D721Med (cell line): ENCODE measurements at places on chromosomes 11 and 22.

- DNase-seq: no peak
Observed at GRCh38 chr11:11349870-11350337, 3.1 kb downstream of the CSNK2A3 start.

DNA sequence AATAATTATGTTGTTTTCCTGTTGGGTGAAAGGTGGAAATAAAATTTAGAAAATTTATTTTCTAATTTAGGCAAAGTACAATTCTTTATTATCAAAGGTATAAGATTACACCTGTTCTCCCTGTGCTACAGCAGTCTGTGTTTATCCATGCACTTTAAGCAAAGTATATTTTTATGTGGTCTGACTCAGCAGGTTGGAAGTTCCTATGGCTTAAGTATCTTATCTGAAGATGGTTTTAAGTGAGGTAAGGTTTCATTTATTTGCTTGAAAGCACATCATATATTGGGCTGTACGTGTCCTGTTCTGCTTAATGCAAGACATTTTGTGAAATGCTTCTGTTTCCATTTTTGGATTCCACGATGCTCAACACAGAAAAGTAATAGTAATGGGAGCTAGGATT lies 14.6 kb downstream of the PPME1 start:
- no peak for DNase-seq

DNA sequence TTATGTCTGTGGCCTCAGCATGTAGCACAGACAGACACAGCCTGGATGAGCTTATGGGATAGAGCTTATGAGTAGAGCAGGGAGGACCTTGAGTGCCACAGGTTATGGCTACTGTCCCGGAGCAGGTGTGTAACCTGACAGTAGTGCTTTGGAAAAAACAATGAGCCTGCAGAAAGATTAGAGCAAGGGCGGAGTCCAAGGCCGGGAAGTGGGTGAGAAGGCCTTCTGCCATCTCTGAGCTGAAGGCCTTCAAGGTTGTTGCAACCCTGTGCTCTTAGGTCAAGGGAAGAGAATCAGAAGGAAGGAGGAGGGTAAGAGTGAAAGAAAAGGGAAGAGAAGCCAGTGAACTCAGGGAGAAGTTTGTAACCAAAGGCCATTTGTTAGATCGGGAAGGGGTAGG lies 3.9 kb upstream of the TAGLN start:
- no peak for DNase-seq

GRCh38 chr11:113675565-113675964 lies 30.5 kb downstream of the TMPRSS5 start:
- no peak for DNase-seq

DNA sequence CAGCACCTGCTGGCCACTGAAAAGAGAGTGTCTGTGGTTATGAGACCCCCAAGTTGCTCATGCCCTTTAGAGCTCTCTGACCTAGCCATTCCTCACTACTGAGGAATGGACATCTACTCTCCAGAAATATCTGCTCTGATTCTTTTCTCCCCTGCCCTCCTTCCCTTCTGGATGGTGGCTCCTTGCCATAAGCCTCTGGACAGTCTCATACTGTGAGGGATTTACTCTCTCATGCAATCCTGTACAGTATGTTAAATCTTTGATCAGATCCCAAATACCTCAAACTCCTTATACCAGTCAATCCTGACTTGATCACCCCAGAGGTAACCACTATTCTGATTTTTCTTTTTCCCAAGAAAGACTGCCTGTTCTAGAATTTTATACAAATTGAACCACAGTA lies 80.7 kb downstream of the ARHGAP20 start:
- no peak for DNase-seq

DNA sequence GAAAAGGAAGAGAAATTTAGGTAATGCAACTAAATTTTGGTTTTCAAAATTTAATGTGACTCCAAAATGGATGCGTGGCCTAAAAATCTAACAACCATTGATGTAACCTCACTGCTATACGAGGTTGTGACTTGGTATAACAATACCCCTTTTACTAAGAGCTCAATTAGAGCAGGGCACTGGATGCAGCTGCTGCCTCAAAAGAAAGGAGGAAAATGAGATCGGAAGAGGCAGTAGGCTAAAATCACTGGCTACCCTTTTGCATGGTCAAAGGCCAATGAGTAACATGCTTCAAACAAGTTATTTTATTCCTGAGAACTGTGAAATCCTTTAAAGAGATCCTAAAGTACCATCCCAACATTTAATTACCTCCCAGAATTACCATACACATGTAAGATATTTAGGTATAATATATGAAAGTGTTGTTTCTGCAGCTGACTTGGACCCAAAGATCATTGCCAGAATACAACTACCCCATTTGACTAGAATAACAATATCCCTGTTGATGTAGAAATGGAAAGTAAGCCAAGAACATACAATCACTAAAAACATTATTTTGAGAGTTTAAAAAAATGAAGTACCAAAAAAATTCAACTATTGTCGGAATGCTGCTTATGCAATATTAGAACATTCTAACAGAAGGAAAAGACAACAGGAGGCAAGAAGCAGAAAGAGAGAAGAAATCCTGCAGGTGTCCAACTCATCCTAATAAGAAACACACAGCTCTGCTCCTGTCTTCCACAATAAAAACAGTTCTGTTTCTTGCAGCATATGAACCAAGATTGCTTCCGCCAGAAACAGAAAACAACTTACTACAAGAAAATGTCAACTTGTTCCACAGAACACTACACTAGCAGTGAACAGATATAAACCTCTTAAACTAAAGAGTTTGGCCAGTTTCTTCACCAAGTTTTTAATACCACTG lies 15.0 kb downstream of the SIK3 start:
- no peak for DNase-seq

- DNase-seq: no peak
Observed at GRCh38 chr11:128575961-128576350, 11.4 kb downstream of the ETS1 start.

GRCh38 chr11:66866007-66866406 lies 9.1 kb downstream of the LRFN4 start:
- DNase-seq: no peak

GRCh38 chr11:64764040-64764611 lies 4.4 kb upstream of the PYGM start:
- DNase-seq: no peak

DNA sequence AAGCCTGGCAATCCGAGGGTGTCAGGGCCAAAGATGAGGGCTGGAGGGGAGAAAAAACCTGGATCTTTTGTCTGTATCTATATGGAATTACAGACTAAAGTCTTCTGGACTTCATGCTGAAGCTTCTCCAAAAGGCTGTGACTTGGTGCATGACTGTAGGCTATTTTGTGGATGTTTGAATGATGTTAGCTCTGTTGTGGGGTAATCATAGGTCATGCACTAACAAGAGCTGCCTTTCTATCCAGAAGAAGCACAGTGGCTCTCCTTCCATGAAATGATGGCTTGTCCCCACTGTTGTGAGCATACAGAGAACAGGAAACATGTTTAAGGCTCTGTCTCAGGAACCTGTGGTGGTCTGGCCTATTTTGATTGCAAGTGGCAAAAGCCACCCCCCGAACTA lies 263.3 kb upstream of the PLET1 start:
- no peak for DNase-seq

- DNase-seq: no peak
Observed at GRCh38 chr22:27260087-27260698, 541.4 kb downstream of the MN1 start.

DNA sequence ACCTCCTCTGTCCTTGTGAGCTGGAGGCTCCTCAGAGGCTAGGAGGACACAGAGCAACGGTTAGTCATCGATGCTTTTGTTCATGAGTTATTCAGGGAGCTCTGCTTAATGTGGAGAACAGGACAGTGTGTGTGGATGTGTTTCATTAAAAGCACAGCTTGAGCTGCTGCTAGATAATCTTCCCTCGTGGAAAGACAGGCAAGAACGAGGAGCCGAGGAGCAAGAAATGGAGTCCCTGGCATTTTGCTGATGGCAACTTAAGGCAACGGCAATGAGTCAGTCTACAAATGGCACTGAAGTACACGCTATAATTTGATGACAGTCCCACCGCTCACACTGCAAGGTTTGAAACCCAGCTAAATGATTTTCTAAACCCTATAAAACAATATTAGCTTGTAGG lies 106.2 kb downstream of the IGLL1 start:
- DNase-seq: no peak

DNA sequence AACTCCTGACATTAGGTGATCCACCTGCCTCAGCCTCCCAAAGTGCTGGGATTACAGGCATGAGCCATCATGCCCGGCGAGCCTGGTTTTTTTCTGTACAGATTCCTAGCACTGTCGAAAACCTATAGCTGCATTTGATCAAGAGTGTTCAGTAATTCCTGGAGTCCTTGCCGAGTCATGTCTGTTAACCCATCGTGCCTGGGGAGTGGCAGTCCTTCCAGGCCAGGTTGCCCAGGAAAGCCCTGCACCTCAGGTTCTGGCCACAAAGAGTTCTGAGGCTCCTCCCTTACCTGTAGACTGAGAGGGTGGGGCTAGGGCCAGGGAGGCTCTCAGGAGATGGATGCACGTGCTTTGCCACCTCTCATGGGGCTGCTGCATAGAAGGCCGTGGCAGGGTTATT lies 17.0 kb downstream of the YDJC start:
- DNase-seq: no peak

- no peak for DNase-seq
Observed at GRCh38 chr11:65442842-65443331, 20.3 kb downstream of the NEAT1 start.

DNA sequence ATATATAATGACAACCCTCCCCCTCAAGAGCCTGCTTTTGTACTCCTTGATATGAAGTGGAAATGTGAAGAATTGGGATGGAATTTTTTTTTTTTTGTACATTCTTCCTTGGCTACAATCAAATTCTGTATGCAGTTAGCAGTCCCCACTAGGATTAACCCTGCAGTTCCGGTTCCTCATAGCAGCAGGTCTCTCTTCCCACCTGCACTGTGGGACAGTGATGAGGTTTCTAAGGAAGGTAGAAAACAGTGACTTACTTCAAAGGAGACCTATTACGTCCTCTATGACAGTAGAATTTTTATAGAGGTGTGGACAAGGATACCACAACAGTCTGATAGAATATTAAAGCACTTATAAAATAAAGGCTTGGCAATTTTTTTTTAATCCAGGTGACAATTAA lies 46.3 kb upstream of the ALKBH3 start:
- DNase-seq: no peak
